ENCODE measurements at places on chromosomes 7 and 10.

- DNase-seq = no peak
These were observed 337.8 kb downstream of the NRG3 start for GRCh38 chr10:82212753-82213152.

- no peak for DNase-seq
These were observed 550.2 kb downstream of the GALNT17 start for GRCh38 chr7:71682181-71682580.

- DNase-seq = no peak
These were observed 60.0 kb downstream of the MCMBP start for GRCh38 chr10:119812684-119813083.

DNA sequence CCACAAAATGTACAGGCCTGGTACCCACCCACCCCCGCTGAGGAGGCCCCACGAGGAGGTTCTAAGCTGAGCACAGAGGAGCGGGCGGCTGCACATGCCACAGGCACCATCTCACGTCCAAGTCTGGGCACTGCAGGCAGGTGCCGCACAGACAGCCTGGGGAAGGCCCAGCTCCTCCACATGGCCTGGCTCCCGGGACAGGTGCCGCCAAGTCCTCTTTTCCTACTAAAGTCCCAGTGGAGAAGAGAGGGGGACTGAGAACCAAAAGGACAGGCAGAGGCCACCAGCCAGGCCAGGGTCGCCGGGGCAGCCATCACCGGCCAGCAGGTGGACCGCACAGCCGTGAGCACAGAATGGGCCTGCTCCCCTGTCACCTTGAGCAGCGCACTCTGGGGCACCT is 91.1 kb downstream of the MAD1L1 start:
- no peak for DNase-seq

DNA sequence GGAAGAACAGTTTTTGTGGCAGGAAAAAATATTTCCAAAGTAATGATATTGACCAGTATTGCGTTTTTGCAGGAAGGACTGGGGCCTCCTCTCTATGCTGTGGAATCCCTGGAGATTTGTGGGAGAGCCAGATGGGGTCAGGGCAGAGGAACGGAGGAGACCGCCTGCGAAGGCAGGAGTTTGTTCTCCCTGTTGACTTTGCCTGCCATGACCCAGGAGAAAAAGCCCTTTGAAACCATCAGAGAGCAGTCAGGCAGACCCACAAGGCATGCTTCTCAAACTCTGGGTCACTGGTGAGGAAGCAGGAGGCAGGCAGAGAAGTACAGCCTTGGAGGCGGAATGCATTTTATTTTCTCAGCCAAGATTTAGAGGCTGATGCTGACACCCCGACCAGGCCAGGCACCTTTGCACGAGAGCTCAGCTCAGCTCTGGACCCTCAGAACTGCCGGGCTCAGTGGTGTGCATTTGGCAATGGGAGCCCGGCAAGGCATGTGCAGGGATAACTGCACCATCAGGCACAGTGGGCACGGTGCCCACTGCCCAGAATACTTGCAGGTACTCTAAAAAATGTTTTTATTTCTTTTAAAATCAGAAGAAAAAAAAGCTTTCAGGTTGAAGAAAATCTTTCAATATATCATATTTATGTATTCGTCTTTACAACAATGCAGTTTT is 410.4 kb downstream of the RPS24 start:
- no peak for DNase-seq

GRCh38 chr10:44054046-44054445 is 330.9 kb downstream of the CXCL12 start:
- no peak for DNase-seq

DNA sequence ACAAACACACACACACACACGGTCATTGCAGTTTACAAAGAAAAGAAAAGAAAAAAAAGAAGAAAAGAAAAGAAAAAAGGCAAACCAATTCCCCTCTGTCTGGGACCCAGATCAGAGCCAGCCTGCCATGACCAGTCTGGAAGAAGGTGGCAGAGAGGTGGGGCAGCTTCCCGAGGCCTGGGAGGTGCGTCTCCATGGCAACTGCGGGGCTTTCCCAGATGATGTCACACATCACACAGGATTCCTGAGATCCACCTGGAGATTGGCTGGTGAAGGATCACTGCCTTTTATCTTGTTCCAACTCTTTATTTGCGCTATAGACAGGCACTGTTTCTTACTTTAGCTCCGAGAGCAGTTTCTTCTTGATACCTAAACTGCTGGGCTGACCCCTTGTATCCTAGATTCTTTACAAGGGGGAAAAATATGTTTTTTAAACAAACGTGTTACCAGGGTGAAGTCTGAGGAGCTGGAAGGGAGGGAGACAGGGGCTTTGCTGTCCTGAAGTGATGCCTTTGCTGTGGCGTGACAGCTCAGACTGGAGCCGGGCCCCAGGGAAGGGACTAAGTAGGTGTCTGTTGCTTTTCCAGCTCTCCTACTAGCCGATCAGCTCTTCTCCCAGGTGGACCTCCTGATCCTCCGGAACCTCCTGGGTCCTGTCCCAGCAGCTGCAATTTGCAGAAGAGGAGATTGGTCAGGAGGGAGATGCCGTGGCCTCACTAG is 298.5 kb downstream of the KLF6 start:
- peak; percentile 94 for DNase-seq

- no peak for DNase-seq
These were observed 10.4 kb upstream of the CNPY1 start for GRCh38 chr7:155556763-155557162.

DNA sequence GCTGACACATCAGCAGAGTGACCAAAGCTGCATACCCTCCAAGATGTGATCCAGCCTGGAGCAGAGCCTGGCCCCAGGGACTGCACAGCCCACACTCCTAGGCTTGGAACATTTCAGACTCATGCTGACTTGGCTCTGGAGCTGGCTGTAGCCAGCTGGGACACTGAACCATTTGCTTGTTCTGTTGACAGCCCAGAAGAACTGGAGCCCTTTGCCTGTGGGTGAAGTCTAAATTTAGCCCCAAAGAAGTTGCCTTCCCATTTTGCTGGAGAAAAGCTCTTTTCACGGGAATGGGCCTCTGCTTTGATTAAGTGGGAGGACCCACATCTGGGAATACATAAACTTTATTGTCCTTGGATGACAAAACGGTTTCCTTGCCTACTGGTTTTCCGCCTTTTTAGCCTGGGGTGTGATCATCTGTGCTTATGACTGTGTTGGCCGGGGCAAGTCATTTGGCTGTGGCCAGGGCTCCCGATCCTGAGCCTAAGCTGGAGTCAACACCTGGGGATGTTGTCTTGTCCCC is 186.2 kb upstream of the BMPER start:
- no peak for DNase-seq

DNA sequence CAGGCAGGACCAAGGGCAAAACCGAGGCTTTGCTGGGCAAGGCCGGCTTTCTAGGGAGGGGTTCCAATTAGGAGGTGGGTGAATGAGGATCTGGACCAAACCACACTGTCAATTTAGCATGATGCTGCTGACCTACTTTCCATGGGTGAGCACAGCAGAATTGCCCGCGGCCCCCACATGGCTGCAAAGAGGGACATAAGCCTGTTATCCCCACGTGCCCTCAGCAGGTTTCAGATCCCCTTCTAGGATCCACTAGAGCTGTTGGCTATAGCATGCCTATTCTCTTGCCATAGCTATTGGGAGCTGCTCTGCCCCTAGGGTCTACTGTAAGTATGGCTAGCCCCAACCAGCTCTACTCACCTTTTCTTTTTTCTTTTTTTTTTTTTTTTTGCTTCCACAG is 102.8 kb downstream of the COL13A1 start:
- no peak for DNase-seq

DNA sequence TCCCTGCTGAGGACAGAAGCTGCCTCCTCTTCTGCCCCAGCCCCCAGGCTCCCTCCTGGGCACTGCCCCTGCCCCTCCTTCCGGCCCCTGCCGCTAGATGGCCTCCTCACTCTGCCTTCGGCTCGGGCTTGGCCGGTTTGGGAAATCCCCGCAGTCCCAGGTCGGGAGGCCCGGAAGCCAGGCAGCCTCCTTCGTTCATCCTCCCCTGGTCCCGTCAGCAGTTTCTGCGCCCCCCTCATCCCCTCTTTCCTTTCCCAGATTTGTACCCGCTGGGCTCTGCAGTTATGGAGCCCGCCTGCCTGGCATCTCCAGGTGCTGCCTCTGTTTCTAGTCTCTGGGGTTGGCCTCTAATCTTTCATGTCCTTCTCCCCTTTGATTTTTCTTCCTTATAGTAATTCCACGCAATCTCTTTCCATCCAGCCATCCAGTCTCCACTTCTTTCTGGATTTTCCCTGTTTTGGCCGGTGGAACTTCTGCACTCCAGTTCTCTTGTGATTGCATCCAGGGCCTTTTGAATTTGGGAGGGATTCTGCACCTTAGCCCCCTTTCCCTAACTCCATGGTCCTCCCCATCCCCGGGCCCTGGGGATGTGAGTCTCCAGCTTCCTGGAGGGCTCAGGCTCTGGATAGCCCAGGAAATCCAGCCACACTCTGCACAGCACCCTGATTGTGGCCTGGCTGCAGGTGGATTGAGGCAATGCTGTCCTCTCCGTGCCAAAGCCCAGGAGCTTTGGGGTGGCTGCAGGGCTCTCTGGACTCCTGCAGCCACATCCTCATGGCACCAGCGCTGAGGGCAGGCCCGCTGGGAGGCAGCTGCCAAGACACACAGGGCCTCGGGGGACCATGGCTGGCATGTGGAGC is 3.3 kb upstream of the SHH start:
- DNase-seq = peak; percentile 82

- no peak for DNase-seq
These were observed 310.9 kb upstream of the ZNF32 start for GRCh38 chr10:43959364-43960134.

GRCh38 chr7:33722383-33723101 is 182.8 kb upstream of the BMPER start:
- peak; percentile 99 for DNase-seq

- DNase-seq = no peak
These were observed 42.7 kb downstream of the PRF1 start for GRCh38 chr10:70559861-70560260.

DNA sequence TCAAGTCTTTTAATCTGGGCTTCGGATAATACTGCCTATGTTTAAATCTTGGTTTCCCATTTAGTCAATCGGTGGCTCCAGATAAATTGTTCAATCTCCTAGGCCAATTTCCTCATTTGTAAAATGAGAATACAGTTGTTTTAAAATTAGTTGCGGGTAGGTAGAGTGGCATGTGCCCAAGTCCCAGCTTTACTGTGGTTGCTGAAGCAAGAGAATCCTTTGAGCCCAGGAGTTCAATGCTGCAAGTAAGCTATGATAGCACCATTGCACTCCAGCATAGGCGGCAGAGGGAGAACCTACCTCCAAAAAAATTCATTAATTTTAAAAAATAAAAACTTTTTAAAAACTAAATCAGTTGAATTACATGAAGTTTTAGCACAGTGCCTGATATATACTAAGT is 7.3 kb downstream of the RNF216 start:
- no peak for DNase-seq

DNA sequence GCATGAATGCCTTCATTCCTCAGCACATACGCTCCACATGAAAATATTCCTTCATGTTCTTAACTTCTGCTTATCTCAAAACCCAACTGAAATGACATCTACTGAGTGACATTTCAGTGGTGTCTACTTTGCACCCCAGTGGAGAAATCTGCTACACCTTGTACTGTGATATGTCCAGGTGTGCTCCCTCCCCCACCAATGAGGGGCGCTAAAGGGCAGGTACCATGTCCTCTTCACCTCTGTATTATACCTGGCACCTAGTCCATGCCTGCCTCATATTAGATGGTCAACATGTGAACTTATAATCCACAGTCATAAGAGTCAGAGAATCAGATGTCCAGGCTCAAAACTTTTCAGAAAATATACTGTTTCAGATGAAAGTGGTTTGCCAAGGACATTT is 2.1 kb downstream of the PAXIP1 start:
- no peak for DNase-seq

DNA sequence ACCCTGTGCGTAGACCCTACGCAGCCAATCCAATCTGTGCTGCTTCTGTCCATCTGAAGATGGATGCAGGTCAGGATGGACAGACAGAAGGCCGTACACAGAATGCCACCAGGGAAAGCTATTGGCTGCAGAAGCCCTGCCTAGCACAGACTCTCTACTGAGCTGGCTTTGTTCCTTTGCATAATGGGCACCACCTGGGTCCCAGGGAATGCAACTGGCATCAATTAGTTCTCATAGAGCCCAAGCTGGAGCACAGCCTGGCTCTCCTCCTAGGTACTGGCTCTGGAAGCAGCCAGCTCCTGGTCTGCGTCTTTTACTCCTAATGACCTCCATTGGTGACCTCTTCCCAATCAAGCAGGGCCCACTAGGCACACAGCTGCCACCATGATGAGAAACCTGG is 26.8 kb upstream of the CACUL1 start:
- DNase-seq = no peak

GRCh38 chr10:1381339-1381738 is 325.2 kb downstream of the WDR37 start:
- no peak for DNase-seq

GRCh38 chr7:98836811-98837629 is 32.8 kb downstream of the TMEM130 start:
- peak; percentile 58 for DNase-seq

DNA sequence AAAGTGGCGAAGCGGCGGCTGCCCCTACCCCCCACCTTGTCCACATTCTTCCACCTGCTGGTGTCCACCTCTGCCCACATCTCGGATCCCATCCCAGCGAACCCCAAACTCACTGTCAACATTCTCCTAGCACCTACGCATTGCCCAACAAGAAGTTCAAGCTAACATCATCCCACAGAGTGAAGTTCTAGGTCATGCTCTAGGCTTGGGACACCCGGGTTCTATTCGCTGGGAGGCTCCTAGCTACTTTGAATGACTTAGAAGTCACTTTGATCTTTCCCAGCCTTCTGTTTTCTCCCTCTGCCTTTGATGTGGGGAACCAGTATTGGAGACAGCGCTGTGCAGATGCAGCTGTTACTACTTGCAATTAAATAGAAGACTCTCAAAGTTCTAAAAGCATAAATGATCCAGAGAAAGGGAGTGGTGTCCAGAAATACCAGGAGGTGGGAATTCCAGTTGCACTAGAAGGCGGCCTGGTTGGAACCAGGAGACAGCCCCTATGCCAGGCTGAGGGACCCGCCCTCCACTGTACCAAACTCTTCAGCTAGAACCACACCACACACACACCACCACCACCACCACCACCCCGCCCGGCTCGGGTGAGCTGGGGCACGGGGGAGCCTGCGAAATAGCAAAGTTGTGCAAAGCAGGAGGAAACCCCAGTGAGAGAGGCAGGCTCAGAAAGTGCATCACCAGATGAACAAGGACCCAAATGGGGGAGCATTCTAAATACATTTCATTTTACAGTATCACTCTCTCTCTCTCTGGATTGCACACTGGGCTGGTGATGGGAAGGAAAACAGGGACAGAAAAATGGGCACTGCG is 5.5 kb upstream of the VGF start:
- no peak for DNase-seq

GRCh38 chr7:157335236-157335635 is 1.6 kb upstream of the DNAJB6 start:
- DNase-seq = no peak

DNA sequence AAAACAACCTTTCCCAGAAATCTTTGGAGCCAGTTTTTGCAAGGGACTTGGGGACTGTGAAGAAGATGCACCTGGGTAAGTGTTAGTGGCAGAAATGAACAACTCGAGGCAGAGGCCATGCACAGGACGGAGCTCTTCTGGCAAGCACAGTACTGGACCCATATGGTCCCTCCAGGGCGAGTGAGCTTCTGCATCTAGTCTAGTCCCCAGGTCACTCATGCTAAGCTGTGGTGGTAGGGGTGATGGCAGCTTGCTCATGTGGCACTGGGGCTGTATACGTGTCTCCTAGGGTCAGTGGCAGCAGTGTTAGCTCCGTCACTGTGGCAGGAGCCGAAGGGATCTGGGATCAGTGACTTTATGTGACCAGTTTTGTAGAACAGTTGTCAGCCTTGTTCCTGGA is 9.3 kb upstream of the LRRC61 start:
- no peak for DNase-seq
